Thyroid gland (tissue), 4 donors: ENCODE measurements at places on chromosomes 7 and 10. TPM values are rescaled to one million over a fixed set of nuclear protein-coding genes. Genes with fewer than 3 reads are reported as not detected.
A peak's percentile ranks its signal among the peaks of the same experiment; 100 is the strongest.

GRCh38 chr10:124329941-124330340 lies 88.8 kb downstream of the OAT start:
- DNase-seq: no peak

GRCh38 chr7:24057243-24057642 lies 226.7 kb upstream of the NPY start:
- no peak for DNase-seq

Gene CFAP70
- total RNA-seq: 9.9 TPM

Gene LHFPL3
- not detected for total RNA-seq

Gene TFAM
- 33.0 TPM for total RNA-seq

DNA sequence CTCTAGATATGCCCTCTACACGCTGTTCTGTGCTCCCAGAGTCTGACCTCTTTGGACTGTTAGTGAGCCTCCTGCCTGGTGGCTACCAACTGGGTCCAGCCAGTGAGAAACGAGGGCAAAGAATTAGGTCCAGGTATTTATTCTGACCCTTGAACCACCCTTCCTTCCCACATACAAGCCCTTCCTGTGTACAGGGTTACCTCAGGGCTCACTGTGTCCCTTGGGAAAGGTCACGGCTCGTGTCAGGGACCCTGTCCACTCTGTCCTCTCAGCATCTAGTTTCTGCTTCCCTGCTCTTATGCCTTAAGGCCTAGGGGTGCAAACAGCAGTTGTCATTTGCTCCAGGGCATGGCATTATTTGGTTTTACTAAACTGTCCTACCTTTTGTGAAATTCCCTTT lies 180.4 kb downstream of the SDK1 start:
- no peak for DNase-seq

Gene AGBL3
- total RNA-seq: 4.5 TPM

Gene POLR2J2
- total RNA-seq: 4.0 TPM

DNA sequence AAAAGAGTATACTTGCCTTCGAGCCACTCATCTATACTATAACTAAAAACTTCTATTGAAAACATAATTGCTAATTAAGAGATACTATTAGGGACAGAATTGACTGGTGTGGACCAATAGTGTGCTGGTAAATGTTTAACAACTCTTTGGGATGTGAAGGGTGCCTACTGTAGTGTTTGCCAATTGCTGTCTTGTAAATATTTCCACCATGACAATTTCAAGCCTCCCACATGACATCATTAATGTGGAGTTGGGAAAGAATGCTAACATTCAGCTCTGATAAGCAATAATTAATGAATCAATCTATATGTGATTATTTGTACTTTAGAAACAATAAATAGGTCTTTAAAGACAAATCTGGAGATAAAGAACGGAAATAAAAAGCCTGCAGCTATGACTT lies 136.8 kb downstream of the DGKB start:
- DNase-seq: no peak

GRCh38 chr7:64883113-64883905 lies 19.8 kb upstream of the ZNF273 start:
- no peak for DNase-seq

DNA sequence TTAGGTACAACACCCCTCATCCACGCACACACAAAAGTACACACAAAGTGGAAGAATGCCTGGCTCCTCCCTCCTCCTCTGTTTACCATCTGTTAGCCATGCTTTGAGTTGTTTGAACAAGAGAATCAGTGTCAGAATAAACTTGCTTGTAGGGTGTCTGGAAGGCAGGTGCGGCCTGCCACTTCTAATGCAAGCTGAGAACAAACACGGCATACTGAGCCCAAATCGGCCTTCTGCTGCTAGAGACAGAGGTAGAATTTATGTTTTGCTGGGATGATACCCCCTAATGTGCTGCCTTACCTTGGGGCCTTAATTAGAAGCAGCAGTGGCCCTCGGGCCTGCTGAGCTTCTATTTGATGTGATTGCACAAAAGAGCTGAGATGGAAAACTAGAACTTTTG lies 24.9 kb upstream of the FAM180A start:
- peak; percentile 63 for DNase-seq

GRCh38 chr7:5177060-5177459 lies 13.0 kb upstream of the WIPI2 start:
- DNase-seq: peak; percentile 82

GRCh38 chr7:30929686-30930085 lies 18.0 kb downstream of the AQP1 start:
- no peak for DNase-seq

GRCh38 chr7:74240482-74240881 lies 13.7 kb downstream of the RFC2 start:
- DNase-seq: no peak

GRCh38 chr10:50508315-50509051 lies 115.3 kb downstream of the SGMS1 start:
- no peak for DNase-seq

DNA sequence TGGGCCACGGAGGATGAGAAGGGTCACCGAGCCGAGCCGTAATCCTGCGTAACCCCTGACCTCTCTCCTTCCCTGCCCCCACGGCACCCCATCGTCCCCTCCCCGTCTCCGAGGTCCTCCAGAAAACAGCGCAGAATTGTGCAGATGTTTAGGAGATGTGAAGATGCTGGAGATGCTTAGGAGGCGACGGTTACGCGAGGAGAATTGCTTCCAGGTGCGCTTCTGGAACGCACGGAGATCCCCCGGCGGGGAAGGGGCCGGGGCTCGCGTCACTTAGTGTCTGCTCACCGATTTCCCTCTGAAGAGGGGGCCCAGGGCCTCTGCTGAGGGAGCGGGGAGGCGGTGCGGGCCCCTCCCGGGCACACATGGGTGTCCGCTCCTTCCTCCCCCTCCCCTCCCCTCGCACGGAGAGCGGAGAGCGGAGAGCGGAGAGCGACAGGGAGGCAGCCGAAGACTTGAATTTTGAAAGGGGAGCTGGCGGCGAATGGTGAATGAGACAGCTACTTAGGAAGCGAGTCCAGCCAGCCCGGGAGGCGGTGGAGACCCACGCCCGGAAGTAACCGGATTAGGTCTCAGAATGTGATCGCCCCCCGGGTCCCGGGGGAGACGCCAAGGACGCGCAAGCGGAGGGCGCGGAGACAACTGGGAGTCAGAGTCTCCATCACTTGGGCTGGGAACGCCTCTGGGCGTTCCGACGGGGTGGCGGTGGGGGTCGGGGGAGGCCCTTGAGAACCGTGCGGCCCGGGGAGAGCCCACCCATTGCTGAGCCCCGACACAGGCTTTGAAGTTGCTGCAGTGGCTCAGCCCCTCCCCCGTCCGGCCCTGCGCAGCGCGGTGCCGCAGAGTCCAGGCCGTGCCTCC lies 8.7 kb upstream of the EN2 start:
- no peak for DNase-seq

GRCh38 chr7:146889806-146890555 lies 773.4 kb downstream of the CNTNAP2 start:
- DNase-seq: no peak

Gene IGFBP3
- 95.1 TPM for total RNA-seq
